ENCODE measurements at places on chromosomes 1 and 21.

DNA sequence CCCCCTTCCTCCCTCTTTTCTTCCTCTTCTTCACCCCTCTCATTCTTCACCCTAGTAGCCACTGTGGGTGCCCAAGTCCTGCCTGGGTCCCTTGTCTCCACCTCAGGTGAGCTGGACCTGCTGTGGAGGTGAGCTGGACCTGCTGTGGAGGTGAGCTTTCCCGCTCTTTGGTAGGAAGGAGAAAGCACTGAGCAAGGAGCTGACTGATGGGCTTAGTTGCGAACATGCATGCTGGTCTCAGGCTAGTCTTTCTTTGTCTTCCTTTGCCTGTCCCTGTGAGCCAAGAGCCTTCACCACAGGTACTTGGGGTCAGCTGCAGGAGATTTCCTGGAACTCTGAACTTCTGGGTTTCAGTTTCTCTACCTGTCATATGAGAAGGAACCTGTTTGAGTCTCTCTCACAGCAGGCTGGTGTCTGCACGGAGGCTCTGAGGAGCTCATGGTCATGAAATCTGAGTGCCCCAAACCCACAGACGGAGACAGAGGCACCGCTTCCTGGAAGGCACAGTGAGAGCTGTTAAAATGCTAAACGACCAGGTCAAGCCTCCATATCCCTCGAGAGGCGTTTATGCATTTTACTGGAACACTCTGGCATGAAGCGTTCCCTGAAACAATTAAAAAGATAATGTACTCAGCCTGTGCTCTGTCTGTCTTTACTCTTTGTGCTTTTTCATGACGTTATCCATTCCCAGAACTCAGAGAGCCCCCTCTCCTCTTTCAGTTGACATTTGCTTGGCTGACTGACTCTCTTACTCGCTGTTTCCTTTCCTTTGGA, 69.5 kb downstream of the RHOU start:
- no peak for DNase-seq

DNA sequence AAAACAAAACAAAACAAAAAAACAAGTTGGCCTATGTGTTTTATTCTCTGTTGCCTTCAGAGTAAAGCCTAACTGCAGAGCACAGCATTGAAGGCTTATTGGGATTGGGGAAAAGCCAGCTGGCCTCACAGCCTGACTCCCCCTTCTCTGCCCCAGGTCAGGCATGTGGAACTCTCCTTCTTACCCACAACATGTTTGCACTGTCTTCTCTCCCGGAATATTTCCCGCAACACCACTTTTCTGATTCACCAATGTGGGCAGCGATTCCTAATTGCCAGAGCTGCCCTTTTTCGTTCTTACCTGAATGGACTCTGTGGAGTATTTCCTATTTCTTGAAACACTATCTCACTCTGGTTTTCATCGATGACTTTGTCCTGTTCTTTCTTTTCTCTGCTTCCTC, 2.8 kb upstream of the TARBP1 start:
- no peak for DNase-seq

- no peak for DNase-seq
These were observed 728.6 kb downstream of the PTPRU start for GRCh38 chr1:29964718-29965533.

DNA sequence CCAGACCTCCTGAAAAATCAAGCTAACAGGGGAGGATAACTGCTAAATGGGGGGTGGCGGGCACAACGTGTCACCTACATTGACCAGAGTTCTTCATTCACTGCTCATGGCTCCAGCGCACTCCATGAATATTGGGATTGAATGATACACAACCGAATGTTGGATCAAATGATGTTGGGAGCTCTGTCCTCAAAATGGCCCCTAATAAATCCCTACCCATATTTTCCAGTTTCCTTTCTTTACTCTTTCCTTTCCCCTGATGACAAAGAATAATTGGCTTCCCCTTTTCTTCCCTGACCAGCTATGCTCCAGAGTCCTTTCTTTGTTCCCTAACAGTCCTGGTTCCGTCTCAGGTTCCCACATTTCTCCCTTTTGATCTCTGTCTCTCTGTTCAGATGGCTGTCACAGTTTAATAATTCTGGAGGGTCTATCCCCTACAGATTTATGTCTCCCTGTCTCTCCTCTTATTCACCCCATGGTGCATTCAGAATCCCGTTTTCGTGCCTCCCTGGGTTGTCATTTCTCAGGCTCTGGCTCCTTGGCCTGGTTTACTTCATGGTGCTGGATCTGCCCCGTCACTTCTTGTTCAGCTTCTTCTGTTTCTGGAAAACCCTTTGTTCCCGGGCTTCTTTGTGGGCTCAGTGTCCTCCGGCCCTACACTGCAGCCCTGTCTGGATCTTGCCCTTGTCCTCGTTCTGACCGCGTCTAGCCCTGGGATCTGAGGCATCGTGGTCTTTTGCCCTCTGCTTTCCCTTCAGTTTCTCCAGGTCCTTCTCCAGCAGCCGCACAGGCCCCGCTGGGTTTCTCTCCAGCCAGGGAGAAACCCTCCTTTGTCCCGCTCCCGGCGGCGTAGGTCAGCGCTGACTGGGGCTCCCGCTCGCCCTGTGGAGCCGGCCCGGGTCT, 78.3 kb downstream of the NDUFS5 start:
- DNase-seq, result no peak

DNA sequence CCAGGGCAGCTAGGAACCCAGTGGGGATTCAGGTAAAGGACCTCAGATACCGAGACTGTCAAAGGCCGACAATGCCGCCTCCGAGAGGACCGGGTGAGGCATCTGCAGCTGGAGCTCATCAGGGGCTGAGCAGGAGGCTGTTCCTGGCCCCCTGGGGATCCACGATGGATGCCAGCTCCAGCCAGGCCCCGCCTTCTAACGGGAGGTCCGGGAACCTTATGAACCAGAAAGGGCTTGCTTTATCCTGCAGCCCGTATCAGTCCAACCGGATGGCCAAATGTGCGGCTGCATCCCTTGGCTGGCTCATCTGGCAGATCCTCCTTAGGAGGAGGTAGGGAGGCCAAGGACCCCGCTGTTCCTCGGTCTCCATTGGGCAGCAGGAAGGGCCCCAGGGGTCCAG, 32.0 kb downstream of the SLC45A1 start:
- no peak for DNase-seq

GRCh38 chr1:63269571-63269970, 52.8 kb upstream of the FOXD3 start:
- no peak for DNase-seq

DNA sequence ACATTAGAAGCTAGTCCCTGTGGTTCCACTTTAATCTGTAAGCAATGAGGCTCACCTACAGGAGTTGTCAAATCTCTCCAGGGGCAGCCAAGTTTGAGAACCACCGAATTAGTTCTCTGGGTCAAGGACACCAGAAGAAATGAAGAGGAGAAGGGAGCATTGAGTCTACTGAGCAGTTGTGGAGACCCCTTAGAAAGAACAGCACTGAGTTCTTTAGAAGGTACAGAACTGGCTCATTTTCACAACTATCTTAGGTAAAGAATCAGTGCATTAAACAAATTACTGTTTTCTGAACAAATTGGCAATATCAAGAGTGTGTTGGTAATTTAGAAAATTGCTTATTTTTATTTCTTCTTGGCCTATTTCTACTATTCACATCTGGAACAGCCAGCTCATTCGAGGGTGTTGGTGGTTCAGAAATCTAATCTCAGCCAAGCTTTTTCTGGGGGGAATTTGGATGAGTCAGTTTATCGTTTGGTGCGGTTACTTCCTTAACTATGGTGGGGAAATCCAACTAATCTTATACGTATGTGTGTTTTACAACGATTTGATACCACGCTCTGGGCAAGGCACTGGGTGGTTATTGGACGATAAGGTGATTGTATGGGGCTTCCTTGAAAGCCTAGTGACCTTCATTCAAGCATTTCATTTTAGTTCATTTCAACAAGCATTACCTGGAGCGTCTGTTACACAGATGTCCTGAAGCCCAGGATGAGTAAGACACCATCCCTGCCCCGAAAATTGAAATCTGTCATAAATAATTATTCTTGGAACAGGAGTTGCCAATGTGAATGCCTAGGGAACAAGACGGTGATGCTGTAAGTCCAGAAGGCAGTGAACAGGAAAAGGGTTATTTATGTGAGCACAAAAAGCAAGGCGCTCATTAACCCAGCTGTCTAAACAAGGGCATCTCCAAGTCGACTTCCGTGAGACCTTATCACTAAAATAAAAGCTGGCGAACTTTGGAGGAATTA, 52.0 kb upstream of the TMPRSS2 start:
- DNase-seq, result no peak

All from hematopoietic multipotent progenitor cell (in vitro differentiated cells).